Hypothalamus (tissue), 51 donors: ENCODE measurements at places on chromosomes 3 and 15.

DNA sequence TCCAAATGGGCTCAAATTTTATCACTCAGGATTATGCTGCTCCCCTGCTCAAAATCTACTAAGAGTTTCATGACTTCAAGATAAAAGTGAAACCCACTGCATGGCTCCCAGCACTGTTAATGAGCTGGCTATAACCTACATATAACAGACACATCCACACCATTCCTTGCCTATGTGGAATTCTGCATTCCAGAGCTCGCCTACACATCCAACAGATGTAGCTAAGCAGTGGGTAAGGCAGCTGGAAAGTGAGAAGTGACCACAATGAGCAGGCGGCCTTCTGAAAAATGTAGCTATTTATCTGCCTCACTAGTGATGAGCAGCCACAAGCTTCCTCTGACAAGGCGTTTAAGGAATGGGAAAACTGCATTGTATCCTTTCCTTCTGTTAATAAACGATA, 92.0 kb upstream of the TRIM42 start:
- no peak for DNase-seq

GRCh38 chr3:16335772-16336645, 71.0 kb downstream of the OXNAD1 start:
- DNase-seq, result no peak

- DNase-seq, result no peak
Observed at GRCh38 chr3:194727435-194728128, 41.9 kb downstream of the FAM43A start.

DNA sequence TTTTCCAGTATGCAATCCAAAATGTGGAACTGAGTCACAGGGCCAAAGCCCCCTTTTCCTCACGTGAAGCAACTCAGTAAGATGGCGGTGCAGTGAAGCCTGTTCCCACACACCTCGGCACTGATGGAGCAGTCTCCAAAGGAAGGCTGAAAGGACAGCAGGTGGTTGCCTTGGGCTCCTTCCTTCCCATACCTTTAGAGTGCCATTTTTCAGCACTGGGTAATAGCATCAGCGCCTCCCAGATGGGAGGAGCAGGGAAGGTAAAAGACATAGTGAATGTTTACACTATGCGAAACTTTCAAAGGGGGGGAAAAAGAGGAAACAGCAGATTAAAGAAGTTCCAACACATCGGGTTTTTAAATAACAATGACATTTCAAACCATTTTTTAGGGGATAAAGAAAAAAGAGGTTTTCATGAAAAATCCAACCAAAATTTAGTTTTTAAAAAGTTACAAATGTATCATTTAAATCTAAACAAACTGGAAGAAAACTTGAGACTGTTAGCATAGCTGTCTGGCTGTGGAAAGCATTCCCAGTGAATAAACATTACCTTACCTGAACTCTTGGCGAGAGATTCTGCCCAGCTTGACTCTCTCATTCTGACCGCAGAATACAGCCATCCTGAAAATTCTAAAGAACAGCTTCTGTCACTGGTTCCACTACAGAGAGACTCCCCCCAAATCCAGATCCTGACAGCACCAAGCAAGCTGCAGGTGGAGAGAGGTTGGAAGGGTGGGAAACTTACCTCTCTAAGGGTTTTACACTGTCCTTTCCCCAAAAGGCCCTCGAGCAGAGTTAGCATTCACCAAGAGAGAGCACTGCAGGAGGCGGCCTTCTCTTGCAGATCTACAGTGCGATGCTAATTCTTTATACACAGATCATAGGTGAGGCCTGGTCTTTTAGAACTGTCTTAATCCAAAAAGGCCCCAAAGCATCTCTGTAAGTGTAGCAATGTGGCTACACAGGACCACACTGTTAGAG, 32.6 kb downstream of the ABCC5 start:
- DNase-seq, result no peak
